Breast epithelium (tissue), 4 donors: ENCODE measurements at places on chromosomes 6 and 20. TPM values are rescaled to one million over a fixed set of nuclear protein-coding genes. Genes with fewer than 3 reads are reported as not detected.

Gene MPIG6B
- not detected for total RNA-seq

Gene C20orf204
- 0.66 TPM for total RNA-seq

GRCh38 chr20:22700367-22700766, 116.0 kb upstream of the FOXA2 start:
- DNase-seq = peak; percentile 24

Gene RGS17
- total RNA-seq = 1.8 TPM

Gene ACTR5
- total RNA-seq = 13.0 TPM

DNA sequence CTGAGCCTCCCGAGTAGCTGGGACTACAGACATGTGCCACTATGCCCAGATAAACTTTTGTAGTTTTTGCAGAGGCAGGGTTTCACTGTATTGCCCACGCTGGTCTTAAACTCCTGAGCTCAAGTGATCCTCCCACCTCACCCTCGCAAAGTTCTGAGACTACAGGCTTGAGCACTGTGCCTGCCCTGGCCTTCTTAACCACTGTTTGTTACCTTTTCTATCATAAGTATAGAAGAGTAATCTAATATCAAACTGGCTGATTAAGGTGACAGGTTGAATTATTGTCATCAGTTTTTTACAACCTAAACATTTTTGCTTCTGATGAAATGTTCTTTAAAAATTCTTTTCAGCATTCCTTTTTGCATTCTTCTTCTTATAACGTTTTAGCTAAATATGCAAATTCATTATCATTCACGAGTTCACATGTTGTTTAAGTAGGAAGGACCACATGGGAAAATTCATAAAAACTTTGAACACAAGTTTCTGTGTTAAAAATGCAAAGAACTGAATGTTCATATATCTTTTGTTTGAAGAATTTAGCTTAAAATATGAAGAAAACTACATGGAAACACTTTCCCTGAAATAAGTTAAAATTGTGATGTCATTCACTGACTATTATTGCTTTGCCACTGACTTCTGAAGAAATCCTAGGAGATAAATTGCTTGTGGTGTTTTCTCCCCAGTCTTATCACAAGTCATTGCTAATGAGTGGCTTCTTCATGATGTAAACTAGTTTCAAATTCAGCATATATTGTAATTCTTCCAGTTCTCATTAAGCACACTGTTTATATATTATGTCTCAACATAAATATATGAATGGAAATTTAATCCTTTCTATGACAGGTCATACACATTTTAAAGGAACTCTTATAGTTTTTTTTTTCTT, 106.7 kb downstream of the ADGRB3 start:
- no peak for DNase-seq
